ENCODE measurements at places on chromosomes 16 and 17.
A peak's percentile ranks its signal among the peaks of the same experiment; 100 is the strongest.

- DNase-seq, result no peak
Observed at GRCh38 chr16:19153876-19154275, 14.2 kb upstream of the SYT17 start.

DNA sequence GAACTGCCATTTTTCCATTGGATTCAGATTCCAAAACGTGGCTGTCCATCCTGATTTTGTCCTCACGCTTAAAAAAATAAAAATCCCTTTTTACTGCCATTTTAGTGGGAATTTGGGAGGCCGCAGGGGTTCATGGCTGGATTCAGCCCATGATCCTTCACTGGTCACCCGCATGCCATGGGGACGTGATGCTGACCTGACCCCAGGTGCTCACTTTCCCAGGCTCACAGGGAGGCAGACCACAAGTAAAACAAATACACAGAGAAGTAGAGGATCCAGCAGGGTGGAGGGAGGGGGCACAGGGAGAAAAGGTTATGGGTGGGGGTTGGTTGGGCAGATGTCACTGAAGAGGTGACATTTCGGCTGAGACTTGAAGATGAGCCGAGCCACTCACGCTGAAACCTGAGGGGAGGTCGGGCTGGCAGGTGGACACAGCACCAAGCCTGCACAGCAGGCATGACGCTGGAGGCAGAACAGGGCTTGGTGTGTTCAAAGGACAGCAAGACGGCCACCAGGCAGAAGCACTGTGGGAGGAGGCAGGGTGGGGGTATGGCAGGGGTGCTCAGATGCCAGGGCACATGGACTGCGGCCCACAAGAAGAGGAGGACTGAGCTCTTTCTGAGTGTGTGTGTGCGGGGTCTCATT lies 10.7 kb downstream of the COX4I1 start:
- no peak for DNase-seq

- no peak for DNase-seq
Observed at GRCh38 chr16:9351841-9352434, 260.5 kb downstream of the HAPSTR1 start.

- no peak for DNase-seq
Observed at GRCh38 chr17:64017381-64017980, 3.0 kb downstream of the ICAM2 start.

DNA sequence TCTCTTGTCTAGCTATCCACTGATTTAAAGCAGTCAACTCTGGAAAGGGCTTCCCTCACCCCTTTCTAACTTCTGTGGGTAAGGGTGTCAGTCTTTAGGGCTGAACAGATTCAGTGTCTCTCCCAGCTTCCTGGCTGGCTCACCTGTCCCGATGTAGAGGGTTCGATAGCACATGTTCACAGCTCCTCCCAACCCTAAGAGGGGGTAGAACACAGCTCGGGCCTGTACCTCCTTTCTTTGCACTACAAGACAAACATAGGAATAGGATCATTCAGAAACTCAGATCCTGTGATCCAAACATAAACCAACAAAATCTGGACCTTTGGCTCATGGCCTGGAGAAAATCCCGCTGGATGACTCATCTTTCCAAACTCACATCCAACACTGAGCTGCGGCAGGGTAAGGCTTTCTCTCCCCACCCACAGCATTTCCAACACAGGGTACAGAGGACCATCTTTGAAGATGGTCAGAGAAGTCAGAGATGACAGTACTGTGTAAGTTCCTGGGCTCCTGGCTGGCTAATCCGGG lies 5.8 kb upstream of the DHRS13 start:
- no peak for DNase-seq

GRCh38 chr17:76816590-76817135 lies 51.5 kb upstream of the MGAT5B start:
- no peak for DNase-seq

GRCh38 chr16:28326881-28327610 lies 34.7 kb downstream of the SBK1 start:
- DNase-seq, result no peak

DNA sequence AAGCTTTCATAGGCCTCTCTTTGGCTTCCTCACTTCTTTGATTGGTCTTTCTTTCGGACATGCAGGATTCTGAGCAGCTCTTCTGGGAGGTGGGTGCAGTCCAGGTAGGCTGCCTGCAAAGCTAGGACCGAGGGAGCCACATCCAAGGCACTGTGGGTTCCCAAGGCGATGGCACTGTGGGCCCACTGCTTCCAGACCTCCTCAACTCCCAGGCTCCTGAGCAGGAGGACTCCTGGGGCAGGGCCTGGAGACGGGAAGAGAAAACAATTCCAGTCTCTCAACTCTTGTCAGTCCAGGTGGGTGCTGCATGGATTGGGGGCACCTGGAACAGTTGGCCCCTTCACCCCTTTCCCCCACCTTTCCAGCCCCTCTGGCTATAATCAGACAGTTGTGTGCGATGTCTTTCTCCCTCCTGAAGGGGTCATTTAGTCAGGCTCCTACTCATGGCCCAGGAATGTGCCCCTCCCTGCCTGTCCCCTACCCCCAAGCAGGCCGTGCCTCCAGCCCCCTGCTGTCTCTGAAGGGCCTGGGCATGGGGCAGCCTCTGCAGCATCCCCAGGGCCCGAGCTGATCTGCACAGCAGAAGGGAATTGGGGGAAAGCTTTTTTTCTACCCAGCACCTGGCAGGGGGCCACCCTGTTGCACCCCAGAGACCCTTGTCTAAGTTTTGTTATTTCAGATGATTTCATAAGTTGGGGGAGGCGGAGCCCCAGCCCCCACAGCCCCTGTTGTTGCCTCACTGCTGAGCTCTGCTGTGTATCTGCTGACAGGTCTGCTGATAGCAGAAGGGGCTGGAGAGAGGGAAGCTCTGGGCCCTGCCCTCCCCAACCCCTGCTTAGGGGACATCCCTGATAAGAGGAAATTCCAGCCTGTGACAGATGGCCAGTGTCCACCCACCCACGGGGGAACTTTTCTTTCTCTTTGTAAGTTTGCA lies 330.3 kb downstream of the SEC14L1 start:
- DNase-seq, result no peak

DNA sequence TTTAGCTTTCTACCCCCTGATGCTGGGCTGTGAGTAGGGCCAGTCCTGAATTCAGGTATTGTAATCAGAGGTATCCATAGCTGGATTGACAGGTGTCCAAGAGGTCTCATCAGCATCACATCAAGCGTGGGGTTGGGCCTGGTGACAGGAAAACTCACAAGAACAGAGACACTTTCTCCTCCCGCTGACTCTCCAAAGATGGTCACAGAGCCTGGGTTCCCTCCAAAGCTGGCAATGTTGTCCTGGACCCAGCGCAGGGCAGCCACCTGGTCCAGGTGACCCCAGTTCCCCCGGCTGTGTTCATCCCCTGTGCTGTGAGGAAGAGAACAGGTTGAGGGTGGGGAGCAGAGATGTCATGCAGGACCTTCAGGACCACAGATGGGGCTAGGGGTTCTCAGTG lies 11.7 kb downstream of the CES1 start:
- DNase-seq, result no peak

- no peak for DNase-seq
Observed at GRCh38 chr16:81673432-81673831, 105.7 kb upstream of the PLCG2 start.

DNA sequence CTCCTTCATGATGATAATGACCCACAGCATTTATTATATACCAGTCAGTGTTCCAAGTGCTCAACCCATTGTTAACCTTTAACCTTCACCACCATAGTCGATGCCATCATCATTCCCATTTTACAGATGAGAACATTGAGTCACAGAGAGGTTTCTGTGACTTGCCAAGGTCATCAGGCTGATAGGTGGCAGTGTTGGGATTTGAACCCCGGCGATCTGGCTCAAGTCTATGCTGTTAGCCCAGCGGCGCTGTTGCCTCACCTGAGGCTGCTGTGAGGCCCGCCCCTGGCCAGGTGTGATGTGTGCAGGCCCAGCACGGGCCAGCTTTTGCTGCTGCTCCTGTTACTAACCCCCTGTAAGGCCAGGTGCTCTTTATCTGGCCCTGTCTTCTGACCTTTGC lies 101.2 kb downstream of the OR1D5 start:
- no peak for DNase-seq

DNA sequence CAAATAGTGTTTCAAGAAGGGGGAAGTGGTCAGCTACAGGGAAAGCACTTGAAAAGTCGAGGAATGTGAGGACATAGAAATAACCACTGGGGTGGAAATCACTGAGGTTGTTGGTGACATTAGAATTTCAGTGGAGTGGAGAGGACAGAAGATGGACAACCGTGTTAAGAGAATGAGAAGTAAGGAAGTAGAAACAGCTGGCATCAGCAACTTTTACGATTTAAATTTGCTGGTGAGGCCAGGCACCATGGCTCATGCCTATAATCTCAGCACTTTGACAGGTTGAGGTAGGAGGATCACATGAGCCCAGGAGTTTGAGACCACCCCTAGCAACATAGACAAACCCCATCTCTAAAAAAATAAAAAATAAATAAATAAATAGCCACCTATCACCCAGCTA lies 83.2 kb upstream of the PSMD7 start:
- no peak for DNase-seq

DNA sequence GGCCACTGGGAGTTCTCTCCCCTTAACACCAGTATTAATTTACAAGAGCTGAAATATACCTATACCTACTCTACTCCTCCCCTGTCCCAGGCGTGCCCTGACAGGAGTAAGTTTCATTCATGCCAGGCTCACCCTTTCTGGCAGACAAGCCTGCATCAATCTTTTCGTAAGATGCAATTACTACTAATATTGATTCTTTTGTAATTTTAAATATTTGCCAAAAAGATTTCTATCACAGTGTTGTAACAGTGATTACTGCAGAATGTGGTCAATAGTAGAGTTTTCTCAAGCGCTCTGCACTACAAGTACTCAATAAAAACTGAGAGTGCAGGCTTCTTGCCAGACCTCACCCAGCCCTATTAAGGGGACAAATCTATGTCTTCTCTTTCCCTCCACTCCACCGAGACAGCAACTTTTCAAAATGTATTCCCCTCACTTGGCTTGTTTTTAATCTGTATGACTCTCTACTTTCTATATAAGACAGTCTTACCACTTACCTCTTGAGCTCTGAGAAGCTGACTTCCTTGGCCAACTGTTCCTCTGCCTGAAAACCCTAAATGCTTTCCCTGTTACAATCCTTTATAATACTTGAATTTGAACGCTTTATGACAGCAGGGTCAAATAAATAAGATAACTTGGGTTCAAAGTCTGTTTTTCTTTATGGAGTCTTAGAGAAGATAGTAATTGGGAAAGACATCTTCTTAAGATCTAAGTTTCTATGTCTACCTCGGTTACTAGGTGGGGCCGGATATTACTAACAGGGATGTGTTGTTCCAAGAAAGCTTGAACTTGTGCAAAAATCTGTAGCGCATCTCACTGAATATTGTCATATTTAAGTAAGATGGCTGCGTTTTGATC lies at the start of gene TMIGD1:
TMIGD1 (minus strand) TSS at position 555 of the 858 bp plus-strand sequence. CDS start 1,924 bp downstream, outside the sequence.
- no peak for DNase-seq

- DNase-seq, result peak; percentile 37
Observed at GRCh38 chr17:45719335-45720071, 64.6 kb upstream of the CRHR1 start.

GRCh38 chr17:79628861-79629547 lies 18.2 kb upstream of the RBFOX3 start:
- DNase-seq, result no peak
